ENCODE measurements at places on chromosomes 11 and 22. TPM values are rescaled to one million over a fixed set of nuclear protein-coding genes. Genes with fewer than 3 reads are reported as not detected.

Gene C22orf42
- not detected for total RNA-seq

Gene CHRDL2
- total RNA-seq: not detected

Gene GAB2
- total RNA-seq: 6.6 TPM

Gene MS4A12
- not detected for total RNA-seq

Gene OR8K3
- not detected for total RNA-seq

Gene DEPDC5
- total RNA-seq: 8.1 TPM

Gene SUSD2
- under 0.01 TPM for total RNA-seq

Gene MGAT3
- total RNA-seq: 0.13 TPM

Gene OR4P4
- total RNA-seq: not detected

Gene ZBTB16
- total RNA-seq: 3.1 TPM

Gene WBP2NL
- 0.77 TPM for total RNA-seq

Gene MAJIN
- total RNA-seq: not detected

Gene CAT
- 12.9 TPM for total RNA-seq

Gene ACCS
- 3.6 TPM for total RNA-seq

Gene CWC15
- total RNA-seq: 34.3 TPM

Gene CYP2D6
- total RNA-seq: 0.53 TPM

Gene UNC93B1
- total RNA-seq: 26.4 TPM

Gene DEFB131B
- not detected for total RNA-seq

Gene C11orf42
- total RNA-seq: not detected

Gene DDIAS
- 0.26 TPM for total RNA-seq

Gene DDX25
- not detected for total RNA-seq

Gene TESMIN
- total RNA-seq: 1.4 TPM

Gene DAGLA
- total RNA-seq: 0.13 TPM

Gene TRIM6
- total RNA-seq: 1.8 TPM

Gene GRAP2
- total RNA-seq: not detected

Gene IFITM2
- 3.7 TPM for total RNA-seq

Gene KRTAP5-1
- not detected for total RNA-seq

Gene NXPE2
- total RNA-seq: not detected

Gene LDLRAD3
- 6.3 TPM for total RNA-seq

Gene METTL15
- 17.0 TPM for total RNA-seq

Gene MIAT
- 0.64 TPM for total RNA-seq

Gene SLC22A9
- not detected for total RNA-seq

Gene SLC35E4
- total RNA-seq: 9.0 TPM

Gene PRG3
- total RNA-seq: not detected

Gene HBE1
- total RNA-seq: not detected

Gene SLN
- not detected for total RNA-seq

Gene OR8A1
- total RNA-seq: not detected

Gene LGALS12
- not detected for total RNA-seq

Gene IL17REL
- not detected for total RNA-seq

Gene PGA4
- not detected for total RNA-seq

Gene TTC28
- 1.3 TPM for total RNA-seq

Gene H19
- total RNA-seq: 59.4 TPM

Gene P2RY6
- 0.26 TPM for total RNA-seq

Gene GAS2
- 1.8 TPM for total RNA-seq
